ENCODE measurements at places on chromosomes 7 and 10.
A peak's percentile ranks its signal among the peaks of the same experiment; 100 is the strongest.

GRCh38 chr10:95831076-95831475, 75.1 kb downstream of the ENTPD1 start:
- no peak for DNase-seq

DNA sequence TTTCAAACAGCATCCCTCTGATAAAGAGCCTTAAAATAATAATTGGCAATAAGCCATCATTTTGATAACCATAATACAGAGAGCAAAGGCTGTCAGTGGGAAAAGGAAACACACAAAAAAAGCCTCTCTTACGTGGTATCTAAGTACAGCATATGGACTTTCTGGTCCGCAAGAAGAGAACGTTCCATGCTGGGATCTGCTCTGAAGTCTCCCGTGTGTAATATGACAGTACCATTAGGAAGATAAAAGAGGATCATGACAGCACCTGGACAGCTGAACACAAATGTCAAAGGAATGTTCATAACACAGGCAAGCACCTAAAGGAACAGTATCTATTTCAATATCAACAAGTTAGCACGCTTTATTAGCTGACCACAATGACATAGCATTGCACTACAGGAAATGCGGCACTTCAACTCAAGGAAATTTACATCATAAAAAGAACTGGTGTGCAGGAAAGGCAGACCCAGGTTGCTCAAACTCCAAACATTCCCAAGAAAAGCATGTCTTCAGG, 9.9 kb downstream of the DCLRE1A start:
- no peak for DNase-seq

DNA sequence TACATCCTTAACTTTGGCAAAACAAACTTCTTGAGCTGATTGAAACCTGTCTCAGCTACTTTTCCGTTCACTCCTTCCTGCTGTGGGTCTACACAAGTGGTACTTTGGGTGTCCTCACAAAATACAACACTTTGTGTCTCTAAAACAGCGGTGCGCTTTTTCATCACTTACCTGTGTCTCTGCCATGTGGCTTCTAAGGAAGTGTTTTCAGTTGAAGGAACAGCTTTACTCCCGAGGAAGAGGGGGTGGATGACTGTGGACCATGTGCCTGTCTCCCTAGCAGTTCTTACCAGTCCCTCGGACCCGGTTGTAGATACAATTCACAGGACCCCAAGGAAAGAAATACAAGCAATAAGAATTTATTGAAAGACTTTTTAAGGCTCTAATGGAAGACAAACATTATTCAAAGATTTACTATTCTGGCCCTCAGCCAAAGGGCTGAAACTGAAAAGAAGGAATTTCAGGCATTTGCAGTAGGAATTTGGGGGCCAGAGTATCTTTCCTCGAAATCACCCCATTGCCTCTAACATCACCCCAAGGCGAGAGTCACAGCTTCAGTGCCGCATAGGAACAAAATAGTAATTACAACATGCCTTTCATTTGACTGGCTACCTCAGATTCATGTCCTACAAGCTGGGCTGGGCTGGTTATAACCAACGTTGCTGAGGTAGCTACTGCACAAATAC, 246.3 kb downstream of the ACTR3B start:
- DNase-seq, result no peak

DNA sequence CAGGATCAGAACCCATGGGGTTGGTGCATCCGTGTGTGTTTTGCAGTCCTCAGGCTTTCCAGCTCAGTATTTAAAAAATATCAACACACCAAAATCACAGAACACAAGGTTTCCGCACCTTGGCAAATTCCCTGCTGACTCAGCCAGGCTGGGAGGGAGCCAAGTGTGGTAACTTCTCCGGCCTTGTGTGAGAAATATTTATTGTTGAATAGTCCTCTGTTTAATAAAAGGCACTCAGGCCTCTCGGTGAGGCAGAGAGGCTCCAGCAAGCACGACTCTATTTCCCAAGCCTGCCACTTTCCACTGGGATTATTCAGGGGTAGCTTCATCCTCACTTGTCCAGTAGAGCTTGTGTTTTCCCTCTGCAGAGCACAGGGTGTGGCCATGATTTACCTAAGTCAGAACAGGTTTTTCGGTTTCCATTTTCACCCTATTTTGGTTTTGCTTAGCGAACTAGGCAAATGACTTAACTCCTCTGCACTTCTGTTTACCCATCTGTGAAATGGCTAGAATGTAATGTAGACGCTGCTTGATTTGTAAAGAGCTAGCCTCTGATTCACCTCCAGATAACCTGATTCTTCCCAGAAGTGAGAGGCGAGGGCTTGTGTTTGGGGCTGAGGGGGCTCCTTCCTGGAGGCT, 13.0 kb upstream of the CHST15 start:
- DNase-seq, result no peak

- DNase-seq, result no peak
Measured at GRCh38 chr7:44801890-44802289, 5.4 kb downstream of the PPIA start.

DNA sequence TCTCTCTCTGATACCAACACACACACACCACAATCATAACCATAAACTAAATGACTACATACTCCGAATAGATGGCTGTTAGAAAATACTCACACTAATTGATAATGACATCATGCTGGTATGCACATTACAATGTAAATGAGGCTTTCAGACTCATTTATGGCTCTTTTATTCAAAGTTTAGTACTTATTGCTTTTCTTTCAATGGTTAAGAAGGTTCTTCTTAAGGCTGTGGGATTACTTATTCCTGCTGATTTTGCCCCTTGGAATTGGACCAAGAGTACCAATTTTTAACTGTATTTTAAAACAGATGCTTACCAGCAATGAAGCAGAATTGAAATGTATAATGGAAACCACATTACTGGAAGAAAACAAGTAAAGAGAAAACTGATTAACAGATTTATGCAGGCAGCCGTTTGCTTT, 20.6 kb upstream of the CABCOCO1 start:
- DNase-seq, result no peak

GRCh38 chr7:129170441-129171021, 17.9 kb upstream of the SMO start:
- no peak for DNase-seq

- no peak for DNase-seq
Measured at GRCh38 chr10:95236068-95236903, 42.2 kb downstream of the ACSM6 start.

DNA sequence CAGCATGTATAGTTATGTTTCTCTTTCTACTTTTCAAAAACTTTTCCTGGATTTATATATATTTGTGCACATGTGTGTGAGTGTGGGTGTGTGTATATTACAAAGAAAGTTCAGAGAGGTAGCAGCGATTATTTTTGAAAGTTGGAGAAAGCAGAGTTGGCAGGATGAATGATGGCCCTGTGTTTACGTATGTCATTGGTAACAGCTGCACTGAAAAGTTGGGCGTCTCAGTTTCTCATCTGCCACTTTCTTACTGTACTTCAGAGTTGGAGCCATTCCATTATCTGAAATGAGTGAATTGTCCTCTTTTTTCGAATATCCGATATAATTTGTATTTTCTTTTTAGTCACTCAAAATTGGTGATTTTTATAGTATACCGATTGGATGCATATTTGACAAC, 172.2 kb downstream of the CDK14 start:
- no peak for DNase-seq

- peak; percentile 72 for DNase-seq
Measured at GRCh38 chr7:134750083-134751062, 29.1 kb upstream of the CALD1 start.

DNA sequence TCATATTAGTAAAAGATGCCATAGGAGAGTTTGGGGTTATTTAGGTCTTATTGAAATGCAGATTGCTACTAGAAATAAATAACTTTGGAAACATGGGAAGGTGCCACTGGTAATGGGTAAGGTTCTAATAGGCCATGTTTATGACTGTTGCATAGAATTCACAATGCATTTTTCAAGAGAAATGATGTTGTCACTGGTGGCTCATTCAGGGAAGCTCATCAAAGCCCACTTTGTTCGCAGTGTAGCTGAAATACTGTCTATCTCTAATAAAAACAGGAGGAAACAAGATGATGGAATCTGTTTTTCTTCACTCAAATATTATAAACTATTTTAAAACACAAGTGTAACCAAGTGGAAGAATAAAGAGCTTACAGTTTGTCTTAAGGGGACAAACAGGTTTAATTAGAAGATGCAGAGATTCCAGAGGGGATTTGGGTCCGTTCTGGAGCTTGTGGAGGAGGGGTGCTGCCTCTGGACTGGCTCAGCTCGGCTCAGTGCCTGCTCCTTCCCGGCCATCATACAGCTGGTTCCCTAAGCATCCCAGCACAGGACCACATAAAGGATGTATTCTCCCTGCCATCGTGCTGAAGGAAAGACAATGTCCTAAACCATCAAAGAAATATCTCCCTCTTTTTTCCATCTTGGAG, 20.4 kb downstream of the OPALIN start:
- no peak for DNase-seq

- DNase-seq, result no peak
Measured at GRCh38 chr7:36905841-36906240, 181.5 kb upstream of the AOAH start.

DNA sequence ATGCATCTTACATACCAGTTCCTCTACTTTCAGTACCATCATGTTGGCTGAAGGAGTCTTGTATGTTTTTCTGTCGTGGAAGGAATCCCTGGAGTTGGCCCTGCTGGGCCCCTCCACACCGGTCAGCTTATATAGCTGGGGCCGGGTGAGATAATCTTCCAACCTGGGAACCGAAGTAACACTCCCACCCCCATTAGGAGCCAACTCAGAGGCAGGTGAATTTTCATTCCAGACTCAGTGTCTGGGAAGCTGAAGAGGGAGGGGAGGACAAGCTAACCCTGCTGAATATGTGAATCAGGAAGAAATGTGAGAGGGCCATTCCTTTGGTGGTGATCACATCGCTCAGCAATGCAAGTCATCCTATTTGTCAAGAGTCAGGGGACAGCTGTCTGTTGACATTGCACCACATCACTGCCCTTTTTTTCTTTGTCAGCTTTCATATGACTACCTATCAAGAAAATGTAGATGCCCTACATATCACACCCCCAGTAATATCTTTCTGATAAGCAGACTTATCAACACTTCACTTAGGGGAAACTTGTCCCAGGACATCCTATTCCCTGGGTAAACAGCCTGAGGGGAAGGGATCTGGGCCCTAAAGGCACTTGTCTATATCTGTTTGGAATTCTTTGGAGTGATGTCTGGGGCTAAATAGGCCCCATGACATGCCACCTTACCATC, at the start of gene ANKRD1:
TSS of gene ANKRD1 (minus strand) at position 102 of the 681 bp plus-strand sequence. CDS start at position 42, 60 bp downstream.
- peak; percentile 10 for DNase-seq

DNA sequence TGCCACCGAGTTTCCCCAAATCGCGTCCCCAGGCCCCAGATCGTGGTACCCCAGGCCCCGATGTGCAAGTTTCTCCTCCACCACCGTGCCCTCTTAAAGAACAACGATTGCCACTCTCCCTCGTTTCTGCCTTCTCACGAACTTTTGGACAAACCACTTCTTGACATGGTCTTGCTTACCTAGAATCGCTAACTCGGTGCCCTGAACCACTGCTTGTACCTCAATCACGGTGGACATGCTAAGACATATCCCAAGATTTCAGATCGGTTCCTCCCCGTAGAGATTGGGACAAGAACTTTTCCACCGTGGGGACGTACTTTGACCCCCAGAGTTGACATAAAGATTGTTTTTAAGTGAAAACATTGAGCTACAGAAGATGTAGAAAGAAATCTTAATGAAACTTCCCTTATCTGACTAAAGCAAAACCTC, 477 bp upstream of the ZC3HAV1 start:
- DNase-seq, result no peak

DNA sequence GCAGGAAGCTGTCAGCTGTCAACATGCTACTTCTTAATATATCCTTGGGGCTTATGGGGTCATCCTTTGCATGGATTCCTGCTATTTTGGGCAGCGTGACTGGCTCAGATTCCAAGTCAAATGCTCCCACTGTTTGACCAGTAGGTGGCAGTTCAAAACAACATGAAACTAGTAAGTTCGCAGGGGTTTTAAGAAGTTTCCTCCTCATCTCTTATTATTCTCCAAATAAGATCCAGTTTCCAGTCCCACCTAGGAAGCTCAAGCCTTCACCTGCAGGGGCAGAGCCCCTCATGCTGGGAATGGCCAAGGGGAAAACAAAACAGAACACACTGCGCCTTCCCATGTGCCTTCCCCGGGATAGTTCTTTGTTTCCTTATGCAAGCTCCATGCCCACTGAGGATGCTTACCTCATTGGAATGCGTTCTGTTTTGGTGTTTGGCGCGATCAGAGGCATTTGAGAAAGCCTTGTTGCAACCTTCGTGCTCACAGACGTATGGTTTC, 259.8 kb downstream of the GLI3 start:
- DNase-seq, result peak; percentile 47

DNA sequence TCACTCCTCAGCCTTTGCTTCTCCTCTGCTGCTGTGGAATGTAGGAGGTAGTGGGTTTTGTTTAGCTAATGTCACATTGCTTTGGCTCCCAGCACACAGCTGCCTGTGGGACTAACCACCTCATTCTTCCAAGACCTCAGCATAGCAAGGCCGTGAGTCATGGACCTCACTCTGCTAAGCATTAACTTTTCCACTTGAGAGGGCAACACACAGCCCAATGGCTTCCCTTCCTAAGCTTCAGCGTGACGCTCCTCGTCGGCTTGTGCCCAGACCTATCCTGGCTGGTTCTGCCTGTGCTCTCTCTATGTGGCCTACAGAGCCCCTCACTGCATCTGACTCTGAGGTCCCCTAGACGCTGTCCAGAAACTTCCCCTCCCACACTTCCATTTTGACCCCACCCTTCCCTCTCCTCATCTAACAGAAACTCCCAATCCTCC, 23.3 kb downstream of the MYOF start:
- DNase-seq, result peak; percentile 78

- DNase-seq, result peak; percentile 69
Measured at GRCh38 chr10:88991899-88992320, 1.3 kb downstream of the FAS start.

- DNase-seq, result no peak
Measured at GRCh38 chr7:138784692-138785091, 13.1 kb upstream of the TMEM213 start.

DNA sequence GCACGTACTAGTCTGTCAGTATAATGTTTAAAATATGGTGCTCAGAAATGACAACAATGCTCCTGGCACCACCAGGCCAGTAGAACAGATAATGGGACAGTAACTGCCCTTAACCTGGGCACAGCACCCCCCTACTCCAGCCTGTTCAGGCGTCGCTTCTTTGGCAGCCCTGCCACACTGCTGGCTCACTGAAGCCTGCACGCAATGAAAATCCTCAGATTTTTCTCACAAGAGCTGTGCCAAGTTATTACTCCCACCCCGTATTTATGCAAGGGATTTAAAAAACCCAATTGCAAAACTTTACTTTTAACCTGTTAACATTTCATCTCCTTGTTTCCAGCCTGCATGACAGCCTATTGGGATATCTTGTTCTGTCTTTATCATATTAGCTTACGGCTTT, 56.6 kb upstream of the LAMB1 start:
- DNase-seq, result no peak

- no peak for DNase-seq
Measured at GRCh38 chr10:70774810-70775678, 10.1 kb downstream of the TBATA start.

- no peak for DNase-seq
Measured at GRCh38 chr7:36109013-36109627, 43.9 kb upstream of the EEPD1 start.

GRCh38 chr7:78222001-78222751, 423.6 kb downstream of the PHTF2 start:
- no peak for DNase-seq

GRCh38 chr7:117084286-117084685, 131.0 kb downstream of the ST7 start:
- DNase-seq, result no peak
